ENCODE measurements at places on chromosomes 6 and 20.
A peak's percentile ranks its signal among the peaks of the same experiment; 100 is the strongest.

DNA sequence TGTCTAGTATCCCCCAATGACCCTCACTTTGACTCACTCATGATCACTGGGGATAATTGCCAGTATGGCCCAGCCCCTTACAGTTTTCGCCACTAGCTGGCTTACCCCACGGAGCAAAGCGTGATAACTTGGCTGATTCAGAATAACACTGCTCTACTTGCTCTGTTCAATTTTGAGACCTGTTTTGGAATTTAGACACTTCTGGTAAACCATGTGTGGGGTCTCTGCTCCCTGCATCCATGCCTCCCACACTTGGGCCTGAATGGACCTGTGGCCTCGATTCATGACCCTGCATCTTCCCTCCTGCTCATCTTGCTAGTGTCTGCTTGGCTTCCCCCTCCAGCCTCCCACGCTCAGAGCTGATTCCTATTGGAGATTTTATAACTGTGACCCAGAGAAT is 48.9 kb downstream of the FOXA2 start:
- DNase-seq = no peak

DNA sequence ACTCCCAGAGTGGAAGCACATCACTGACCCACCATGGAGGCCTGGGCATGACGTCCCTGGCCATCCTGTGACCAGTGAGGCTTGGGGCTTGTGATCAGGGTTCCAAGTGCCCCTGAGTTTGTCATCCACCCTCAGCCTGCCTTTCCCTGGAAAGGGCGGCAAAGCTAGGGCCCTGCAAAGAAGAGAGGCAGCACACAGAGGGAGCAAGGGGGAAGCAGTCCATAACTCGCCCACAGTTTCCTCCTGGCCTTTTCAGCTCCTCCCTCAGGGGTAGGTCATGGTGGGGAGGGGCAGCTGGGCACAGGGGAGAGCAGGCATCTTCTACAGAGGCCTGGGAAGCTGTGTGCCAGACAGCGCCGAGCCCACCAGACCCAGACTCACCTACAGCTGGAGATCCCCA is at the start of gene NCR2:
Gene NCR2 (plus strand): TSS at position 313 of the 400 bp plus-strand sequence. CDS start 269 bp downstream, outside the sequence.
- DNase-seq = no peak

DNA sequence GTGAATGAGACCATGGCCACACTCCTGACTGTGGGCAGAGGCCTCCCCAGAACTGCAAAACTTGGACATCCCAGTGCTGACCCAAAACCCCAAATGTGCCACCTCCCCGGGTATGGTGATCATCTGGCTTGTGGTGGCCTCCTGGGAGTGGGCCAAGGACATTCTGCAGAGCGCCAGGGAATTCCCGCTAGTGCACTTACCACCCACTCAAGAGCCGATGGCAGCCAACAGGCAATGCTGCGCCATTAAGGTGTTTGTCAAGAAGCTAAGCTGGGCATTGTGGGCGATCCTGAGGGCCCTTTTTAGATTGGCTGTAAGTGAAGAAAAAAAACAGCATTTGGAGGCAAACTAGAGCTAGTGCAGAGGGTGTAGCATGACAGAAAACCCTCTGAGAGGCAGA is 9.4 kb downstream of the MMP24 start:
- DNase-seq = no peak

- DNase-seq = no peak
These were observed 65.7 kb upstream of the EEF1A1 start for GRCh38 chr6:73586416-73586974.

- DNase-seq = no peak
These were observed 47.7 kb downstream of the ZNF831 start for GRCh38 chr20:59211208-59211765.

DNA sequence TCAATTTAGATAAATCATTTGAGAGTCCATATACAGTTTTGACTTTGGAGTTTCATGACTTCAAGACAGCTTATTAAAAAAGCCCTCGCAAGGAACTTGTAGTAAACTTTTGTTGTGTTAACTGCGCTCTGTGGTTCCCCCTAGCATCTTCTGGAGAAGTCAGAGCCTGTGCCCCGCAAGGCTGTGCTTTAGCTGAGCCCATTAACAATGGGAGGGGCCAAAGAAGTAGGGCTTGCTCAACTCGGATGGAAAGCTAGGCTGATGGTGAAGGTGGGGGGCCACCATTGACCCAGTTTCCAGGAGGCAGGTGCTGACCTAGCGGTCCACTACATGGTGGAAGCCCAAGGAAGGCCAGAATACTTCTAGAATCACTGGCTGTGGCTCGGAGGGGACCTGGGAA is 29.3 kb upstream of the OVOL2 start:
- no peak for DNase-seq

- no peak for DNase-seq
These were observed 6.5 kb upstream of the ROS1 start for GRCh38 chr6:117432273-117432672.

- DNase-seq = peak; percentile 60
These were observed 789 bp downstream of the CCND3 start for GRCh38 chr6:41940759-41941279.

- DNase-seq = no peak
These were observed 63.4 kb upstream of the HMGCLL1 start for GRCh38 chr6:55642366-55642765.

DNA sequence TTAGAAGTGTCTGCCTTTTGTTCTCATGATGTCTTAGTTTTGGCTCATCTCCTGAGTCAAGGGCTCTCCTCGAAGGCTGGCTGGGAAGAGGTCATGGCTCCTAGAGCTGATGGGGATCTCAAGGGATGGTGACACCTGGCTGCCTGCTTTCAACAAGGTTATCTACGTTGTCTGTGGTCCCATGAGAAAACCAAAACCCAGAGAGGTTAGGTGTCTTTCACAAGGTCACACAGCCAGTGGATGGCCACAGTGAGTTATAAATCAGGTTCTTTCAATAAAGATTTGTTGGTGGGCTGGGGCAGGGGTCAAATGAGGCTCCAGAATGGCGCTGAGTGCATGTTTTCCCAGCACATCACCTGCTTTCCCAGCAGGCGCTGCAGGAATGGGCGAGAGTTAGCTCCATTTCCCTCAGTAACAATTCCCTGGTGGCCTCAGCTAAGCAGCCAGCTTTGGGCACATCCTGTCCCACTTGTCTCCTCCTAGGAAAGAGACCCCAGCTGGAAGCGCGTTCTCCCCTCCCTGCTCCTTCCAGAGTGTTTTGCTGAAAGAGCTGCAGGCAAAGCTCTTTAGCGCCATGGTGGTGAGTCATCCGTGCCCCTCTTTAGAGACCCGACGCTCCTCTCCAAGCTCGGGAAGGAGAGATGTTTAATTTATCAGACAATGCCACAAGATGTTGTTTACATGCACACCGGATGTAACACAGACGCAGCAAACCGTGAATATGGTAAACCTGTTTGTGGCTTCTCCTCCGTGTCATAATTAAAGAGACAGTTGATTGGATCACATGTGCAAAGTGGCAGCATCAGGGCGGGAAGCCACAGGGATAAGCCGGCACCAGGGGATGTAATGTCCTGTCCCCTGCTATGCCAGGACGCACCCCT is 109.7 kb downstream of the LRFN2 start:
- DNase-seq = peak; percentile 89

DNA sequence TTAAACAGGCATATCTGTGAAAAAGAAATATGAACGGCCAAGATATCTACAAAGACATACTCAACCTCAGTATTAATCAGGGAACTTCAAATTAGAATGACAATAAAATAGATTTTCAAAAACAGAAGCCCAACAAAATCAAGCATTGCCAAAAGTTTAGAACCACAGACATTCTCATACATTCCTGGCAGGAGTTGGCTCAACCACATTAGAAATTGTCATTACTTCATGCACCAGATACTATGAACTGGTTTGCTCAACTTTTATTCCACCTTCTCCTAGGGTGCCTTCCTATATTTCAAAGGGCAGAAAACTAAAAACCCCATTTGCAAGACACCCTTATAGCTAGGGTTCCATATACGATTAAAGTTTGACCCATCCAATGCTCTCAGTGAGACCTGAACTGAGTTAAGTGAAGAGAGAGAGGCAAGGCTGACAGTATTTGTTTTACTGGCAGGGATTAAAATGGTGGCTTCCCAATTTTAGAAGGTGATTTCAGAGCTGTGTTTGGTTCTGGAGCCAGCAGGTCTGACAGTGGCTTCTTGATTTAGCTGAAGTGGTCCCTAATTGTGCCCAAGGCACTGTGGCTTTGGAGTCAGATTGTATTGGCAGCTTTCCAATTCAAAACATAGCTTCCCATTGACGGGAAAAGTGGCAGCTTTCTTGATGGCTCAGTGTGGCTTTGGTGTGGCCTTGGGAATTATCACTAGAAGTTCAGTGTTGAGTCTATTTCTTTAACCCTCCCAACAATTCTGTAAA is 77.1 kb upstream of the CDYL start:
- no peak for DNase-seq

- no peak for DNase-seq
These were observed 80.0 kb upstream of the TAB2 start for GRCh38 chr6:149237464-149237863.

GRCh38 chr6:18712595-18712994 is 325.4 kb downstream of the RNF144B start:
- no peak for DNase-seq

DNA sequence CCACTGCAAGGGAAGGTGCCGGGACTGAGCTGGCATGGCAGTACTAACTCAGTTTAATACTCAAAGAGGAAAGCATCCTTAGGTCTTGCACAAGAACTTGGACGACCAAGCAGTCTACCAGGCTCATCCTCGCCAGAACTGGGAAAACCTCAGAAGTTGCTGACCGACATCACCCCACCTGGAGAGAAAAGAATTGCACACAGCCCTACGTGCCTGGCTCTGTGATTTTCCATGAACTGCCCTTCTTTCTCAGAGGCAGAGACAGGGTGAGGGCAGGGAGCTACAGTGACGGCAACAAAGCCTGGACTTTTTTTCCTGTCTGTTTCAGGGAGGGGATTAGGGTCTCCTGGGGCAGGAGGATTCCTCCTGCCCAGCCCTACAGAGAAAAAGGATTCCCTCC is 8.0 kb downstream of the JAG1 start:
- DNase-seq = no peak

DNA sequence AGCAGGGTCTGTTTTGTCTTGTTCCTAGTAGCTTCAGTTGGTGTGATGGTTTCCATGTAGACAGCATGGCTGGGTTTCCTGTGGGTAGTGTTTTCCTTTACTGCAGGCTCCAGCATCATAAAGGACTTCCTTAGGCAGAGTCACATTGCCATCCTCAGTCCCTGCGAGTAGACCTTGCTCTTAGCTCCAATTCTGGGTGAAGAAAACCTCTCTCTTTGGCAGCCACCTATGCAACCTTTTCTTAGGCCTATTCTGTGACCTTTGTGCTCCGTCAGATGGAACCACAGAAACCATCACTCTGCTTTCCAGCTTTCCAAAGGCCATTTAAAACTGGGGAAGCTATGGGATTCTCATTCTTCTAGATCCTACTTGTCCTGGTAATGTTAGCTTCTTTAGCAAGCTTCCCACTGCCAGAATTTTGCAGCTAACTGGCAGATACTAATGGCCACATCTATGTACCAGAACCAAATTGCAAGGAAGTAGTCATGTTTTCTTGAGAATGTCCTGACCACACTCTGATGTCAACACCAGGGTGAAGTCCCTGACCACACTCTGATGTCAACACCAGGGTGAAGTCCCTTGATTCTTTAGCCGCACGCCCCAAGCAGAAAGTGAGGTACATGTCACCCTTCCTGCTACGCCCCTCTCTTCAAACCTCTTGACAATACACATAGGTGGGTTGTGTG is 646.6 kb upstream of the HS3ST5 start:
- DNase-seq = peak; percentile 48

- DNase-seq = no peak
These were observed 26.3 kb downstream of the MAPK14 start for GRCh38 chr6:36053878-36054277.

- DNase-seq = no peak
These were observed 40.7 kb downstream of the DACT2 start for GRCh38 chr6:168278904-168279303.

GRCh38 chr20:53884859-53885541 is 185.4 kb downstream of the BCAS1 start:
- no peak for DNase-seq

- no peak for DNase-seq
These were observed 151.5 kb upstream of the GJE1 start for GRCh38 chr6:141981190-141981589.

- peak; percentile 17 for DNase-seq
These were observed 4.2 kb downstream of the TNFAIP3 start for GRCh38 chr6:137871291-137871690.

DNA sequence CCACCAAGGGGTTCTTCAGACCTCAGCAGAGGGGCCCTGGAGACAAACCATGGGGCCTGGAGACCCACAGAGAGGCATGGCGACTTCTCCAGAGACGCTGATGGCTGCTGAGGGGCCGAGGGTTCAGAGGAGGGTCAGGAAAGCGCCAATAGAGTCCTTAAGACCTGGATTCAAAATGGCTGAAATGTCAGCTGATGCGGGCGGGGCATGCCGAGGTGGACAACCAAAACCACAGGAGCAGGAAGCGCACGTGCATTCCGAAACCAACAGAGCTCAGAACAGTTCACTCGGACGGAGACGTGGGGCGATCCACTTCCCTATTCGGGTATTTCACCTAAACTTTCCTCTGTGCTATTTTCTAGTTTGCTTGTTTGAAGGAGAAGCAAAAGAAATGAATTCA is 99.9 kb upstream of the RIN2 start:
- peak; percentile 9 for DNase-seq

DNA sequence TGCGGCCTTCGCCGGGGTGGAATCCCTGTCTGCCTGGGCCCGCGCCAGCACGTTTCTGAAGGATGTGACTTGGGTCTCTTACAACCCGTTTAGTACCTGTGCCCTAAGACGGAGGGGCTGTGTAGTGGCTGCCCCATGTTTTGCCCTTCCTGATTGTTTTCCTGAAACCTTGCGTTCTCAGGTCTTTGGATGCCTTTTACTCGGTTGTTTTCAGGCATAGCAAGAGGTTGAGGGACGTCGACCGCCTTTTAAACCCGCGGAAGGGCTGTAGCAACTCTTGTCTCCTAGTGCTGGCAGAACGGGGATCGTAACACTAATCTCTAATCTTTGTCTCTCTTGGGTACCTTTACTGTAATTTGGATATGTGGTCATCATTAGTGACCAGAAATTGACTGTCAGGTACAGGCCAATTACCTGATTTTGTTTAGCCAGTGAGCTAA is 706 bp upstream of the NANP start:
- no peak for DNase-seq

DNA sequence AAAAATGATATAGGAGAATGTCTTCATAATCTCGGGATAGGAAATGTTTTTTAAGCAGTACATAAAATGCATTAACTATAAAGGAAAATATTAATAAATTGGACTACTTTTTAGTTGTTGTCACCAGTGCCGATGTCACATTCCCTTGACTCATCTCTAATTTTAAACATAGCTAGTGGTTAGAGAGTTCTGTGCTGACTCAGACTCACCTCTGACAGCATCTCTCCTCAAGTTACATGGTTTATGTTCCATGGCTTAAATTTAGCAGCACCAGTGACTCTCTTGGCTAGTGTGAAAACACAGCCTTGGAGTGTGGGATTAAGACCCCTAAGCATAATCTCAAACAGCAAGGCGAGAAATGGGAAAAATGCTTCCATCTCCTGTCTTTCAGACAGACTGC is 311.8 kb upstream of the MMS22L start:
- no peak for DNase-seq

GRCh38 chr20:59309218-59309617 is 8.8 kb downstream of the EDN3 start:
- DNase-seq = no peak
